ENCODE measurements at places on chromosomes 16 and 17.

- DNase-seq: no peak
These were observed 383.0 kb downstream of the MAF start for GRCh38 chr16:79217375-79218011.

DNA sequence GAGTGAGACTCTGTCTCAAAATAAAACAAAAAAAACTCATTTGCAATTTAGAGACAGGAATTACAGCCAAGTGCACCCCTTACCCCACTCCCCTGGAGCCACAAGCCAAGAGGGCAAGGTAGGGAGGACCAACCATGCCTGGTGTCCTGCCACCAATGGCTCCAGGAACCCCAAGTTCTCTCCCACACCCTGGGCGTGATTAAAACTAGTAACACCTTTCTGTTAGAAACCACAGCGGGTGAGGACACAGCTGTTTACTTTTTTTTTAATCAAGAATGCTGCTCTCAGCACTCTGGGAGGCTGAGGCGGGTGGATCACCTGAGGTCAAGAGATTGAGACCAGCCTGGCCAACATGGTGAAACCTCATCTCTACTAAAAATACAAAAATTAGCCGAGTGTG, 38.1 kb downstream of the ANKRD11 start:
- no peak for DNase-seq

- peak; percentile 27 for DNase-seq
These were observed 38.4 kb downstream of the HIC1 start for GRCh38 chr17:2093349-2093748.

GRCh38 chr16:89136931-89137330, 34.6 kb upstream of the CDH15 start:
- DNase-seq: no peak

- no peak for DNase-seq
These were observed 101.1 kb downstream of the MSI2 start for GRCh38 chr17:57357392-57357784.

DNA sequence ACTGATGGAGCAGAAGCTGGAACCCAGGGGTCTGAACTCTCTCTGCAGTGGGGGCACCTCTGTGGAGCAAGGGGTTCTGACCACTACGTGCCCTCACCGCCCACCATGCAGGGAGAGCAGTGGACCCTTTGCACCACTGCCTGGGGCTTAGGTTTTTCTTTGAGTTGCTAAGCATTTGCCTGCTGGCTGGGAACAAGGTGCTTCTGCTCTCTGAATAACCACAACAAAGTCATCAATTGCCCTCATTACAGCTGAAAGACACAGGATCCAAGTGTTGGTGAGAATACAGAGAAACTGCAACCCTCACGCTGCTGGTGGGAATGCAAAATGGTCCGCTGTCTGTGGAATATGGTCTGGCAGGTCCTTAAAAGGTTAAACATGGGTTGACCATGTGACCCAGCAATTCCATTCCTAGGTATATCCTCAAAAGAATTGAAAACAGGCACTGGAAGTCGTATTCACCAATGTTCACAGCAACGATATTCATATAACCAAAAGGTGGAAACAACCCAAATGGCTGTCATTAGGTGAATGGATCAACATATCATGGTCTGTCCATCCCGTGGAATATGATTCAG, 22.8 kb downstream of the NLRC3 start:
- DNase-seq: no peak

GRCh38 chr17:7016886-7017826, 4.7 kb downstream of the RNASEK start:
- DNase-seq: no peak

DNA sequence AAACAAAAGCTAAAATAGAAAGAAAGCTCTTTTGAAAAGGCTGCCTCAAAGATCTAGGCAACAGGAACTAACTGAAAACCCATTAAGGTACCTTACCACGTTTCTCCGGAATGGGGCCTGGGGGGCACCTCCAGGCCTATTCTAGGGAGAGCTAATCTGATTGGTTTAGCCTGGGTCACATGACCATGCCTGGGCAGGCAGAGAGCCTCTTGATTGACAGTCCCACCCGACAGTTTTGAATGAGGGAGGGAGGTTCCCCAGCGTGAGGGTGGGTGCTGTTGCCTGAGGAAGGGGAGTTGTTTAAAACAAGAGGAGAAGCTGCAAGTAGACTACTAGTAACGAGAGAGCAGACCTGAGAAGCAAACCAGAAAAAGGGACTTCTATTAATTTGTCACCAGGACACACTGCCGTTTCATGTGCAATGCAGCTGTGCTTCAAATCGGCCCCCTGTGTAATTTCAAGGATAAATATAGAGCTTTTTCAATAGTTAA, 143.4 kb upstream of the HS3ST2 start:
- peak; percentile 73 for DNase-seq

GRCh38 chr16:10180771-10181163, 1.5 kb downstream of the GRIN2A start:
- DNase-seq: peak; percentile 53

DNA sequence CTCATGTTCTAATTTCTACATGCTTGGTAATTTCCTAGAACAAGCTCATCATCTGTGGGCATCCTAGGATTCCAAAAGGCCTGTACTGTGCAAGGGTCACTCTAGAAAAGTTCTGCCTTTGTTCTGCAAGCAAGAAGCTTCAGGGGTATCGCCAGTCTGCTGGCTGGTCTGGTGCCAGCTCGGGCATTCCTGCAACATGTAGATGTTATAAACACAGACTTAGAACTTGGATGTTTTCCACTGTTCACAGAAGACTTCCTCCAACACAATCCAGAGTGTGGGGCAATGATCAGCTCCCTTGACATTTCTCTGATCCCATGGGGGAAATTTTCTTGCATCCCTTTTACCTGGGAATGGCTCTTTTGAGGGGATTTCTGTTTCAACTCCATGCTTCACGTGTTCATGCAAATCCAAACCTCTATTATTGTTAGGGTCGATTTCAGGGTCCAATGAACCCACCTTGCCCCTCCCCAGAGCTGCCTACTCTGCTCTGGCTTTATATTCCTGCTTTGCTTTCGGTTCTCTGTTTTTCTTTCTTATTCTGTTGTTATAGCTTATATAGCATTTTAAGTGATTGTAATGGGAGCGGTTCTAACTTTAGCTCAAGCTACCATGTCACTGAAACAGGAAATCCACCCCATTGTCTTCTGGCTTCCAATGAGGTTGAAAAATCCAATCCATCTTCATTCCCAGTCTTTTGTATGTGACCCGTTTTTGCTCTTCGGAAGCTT, 25.3 kb downstream of the UBE2O start:
- DNase-seq: no peak

GRCh38 chr17:71427801-71428200, 693.0 kb upstream of the SOX9 start:
- DNase-seq: no peak

DNA sequence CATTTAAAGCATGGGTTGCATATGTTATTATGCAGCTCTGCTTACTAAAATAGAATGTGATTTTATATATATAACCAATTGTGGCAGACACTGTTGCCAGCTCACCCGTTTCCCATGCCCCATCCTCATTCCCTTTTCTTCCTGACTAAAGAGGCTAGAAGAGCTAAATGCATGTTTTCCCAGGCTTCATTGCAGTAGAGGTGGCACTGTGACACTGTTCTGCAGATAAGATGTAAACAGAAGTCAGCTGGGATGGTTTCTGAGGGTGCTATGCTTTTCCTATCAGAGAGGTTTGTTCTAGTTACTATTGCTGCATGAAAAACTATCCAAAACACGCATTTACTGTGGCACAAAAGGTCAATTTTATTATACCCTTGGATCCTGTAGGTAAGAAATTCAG, 5.7 kb upstream of the TOB1 start:
- DNase-seq: no peak

DNA sequence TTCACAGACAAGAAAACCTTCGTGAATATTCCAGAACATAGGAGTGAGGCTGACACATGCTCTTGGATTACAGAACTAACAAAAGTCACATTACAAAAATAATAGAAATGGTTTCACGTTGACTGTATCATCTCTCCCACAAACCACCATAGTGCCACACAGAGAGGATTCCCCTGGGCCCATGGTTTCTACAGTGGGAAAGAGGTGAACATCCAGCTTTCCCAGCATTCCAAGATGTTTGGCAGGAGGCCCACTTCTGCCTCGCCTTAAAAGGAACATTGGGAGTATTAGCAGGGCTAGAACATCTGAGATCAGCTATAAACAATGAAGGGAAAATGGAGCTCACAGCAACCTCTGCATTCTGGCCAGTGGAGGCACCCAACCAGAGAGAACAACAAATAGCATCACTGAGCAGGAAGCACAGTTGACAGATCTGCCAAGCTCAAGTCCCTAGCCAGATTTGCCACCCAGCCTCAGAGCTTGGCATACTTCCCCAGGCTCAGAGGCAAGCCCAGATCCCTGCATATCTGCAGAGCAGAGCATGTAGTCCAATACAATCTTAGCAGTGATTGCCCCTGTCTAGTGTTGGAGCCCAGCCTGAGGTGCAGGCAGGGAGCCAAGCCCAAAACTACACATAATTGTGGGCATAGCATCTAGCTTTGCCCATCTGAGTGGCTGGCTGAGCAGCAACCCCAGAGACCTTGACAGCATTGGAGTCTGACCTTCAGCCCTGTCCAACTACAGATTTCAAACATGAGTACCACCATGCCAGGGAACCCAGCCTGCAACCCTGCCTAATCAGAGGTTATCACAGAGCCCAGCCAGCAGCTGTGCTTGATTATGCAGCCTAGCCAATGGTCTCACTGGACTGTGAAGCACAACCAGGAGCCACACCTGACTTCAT, 260.4 kb downstream of the CEP112 start:
- DNase-seq: no peak

Data from BE2C (cell line).